ENCODE measurements at places on chromosomes 6 and 20. TPM values are rescaled to one million over a fixed set of nuclear protein-coding genes. Genes with fewer than 3 reads are reported as not detected.

Gene FHL5
- total RNA-seq = 10.1 TPM

Gene CARMIL1
- 24.7 TPM for total RNA-seq

Gene GPR6
- not detected for total RNA-seq

Gene SLC35F1
- total RNA-seq = 0.78 TPM

Gene ZNF311
- total RNA-seq = 1.7 TPM

Gene BPI
- total RNA-seq = 0.22 TPM

Gene GTF3C6
- total RNA-seq = 49.8 TPM

Gene MATN4
- total RNA-seq = not detected

Gene ZC3H12D
- 0.78 TPM for total RNA-seq

Gene ECT2L
- total RNA-seq = 0.13 TPM

Gene FAM135A
- 22.6 TPM for total RNA-seq

Gene LST1
- total RNA-seq = not detected

Gene TREM1
- 0.63 TPM for total RNA-seq

Gene DLGAP4
- 32.2 TPM for total RNA-seq

GRCh38 chr6:3410385-3411360 is 46.2 kb downstream of the SLC22A23 start:
- peak; percentile 35 for DNase-seq

DNA sequence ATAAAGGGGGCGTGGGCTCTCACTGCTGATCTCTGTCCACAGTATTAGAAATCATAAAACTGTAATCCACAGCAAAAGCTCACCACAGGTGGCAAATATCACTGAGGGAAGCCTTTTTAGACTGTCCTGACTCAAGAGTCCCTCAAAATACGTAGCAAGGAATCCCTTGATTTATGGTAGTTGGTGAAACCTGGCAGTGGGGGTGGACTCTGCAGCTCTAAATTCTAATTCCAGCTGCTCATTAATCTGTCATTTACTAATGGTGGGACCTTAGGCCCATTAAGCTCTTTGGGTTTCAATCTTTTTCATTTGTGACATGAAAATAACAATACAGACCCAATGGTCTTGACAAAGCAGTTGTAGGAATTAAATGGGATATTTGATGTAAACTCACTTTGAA is 32.3 kb downstream of the GMDS start:
- no peak for DNase-seq

GRCh38 chr6:137097057-137097456 is 52.3 kb upstream of the IL20RA start:
- DNase-seq = no peak

DNA sequence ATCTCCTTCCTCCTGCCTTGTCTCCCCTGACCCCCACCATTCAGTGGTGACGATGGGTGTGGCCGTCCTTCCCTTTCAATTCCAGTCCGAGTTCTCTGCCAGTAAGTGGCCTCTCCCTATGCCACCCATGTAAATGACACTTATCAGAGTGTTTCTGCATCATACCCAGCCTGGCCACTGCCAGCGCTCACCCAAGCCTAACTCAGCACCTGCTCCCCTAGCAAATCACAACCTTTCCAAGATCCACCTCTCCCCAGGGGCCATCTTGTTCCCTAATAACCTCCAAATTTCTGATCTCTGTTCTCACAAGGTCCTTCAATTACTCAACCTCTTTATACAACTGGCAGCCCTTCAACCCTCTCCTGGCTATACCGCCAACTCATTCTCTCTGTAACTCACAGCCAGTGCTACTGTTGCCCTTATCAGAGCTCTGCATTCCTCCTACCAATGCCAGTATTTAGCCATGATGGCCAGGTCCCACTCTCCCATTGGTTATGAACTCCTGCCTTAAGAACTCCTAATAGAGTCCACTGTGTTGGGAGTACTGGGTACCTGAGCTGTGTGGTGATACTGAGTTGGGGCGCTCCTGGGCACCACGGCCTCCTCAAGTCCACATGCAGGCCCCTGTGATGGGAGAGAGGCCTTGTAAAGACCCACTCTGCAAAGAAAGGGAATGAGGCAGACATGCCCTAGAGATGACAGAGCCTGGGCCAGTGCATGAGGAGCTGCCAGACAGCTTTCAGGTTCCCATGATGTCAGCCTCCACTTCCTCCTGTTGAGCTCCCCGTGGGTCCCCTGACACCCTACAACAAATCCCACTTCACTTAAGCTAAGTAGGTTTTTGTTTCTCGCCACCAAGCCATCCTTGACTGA is 187.4 kb upstream of the RREB1 start:
- no peak for DNase-seq

DNA sequence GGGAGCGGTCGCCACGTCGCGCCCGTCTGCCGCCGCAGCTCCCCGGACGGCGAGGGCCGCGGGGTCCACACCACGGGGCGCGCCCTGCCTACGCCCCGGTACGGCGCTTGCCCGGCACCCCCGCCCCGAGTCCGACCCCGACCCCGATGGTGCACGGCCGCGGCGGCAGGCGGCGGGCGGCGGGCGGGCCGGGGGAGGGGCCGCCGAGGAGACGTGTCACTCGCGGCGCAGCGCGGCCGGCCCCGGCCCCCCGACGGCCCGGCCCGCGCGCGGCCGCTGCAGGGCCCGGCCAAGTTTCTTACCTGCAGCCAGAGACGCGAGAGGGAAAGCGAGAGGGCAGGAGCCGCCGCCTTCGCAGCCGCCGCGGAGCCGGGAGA is 328 bp downstream of the RRBP1 start:
- no peak for DNase-seq

GRCh38 chr20:51195419-51195901 is 172.6 kb upstream of the KCNG1 start:
- DNase-seq = no peak

DNA sequence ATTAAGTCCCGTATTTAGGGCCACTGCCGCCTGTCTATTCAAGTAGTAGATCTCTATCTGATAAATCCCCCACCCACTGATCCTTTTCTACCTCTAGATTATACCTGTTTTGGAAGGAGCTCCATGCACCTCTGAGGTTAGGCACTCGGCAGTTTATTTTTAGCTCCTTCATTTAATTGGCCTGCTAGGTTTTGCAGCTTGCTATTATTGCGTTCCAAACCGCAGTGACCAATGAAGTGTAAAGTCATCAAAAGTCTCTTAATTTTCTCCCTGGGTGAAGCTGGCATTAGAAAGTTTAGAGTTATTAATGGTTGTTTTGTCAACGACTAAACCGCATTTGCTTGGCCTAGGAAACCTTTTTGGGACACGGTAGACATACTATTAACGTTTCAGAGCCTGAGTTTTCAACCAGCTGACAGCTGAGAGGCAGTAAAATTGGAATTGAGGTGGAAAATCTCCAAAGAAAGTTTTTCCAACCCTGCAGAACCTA is 60.0 kb downstream of the RFPL4B start:
- no peak for DNase-seq

- DNase-seq = no peak
Observed at GRCh38 chr6:41222045-41222444, 6.1 kb upstream of the TREML4 start.

- no peak for DNase-seq
Observed at GRCh38 chr6:27334141-27334540, 22.1 kb upstream of the POM121L2 start.

GRCh38 chr6:134307870-134308269 is 10.0 kb downstream of the SGK1 start:
- no peak for DNase-seq

DNA sequence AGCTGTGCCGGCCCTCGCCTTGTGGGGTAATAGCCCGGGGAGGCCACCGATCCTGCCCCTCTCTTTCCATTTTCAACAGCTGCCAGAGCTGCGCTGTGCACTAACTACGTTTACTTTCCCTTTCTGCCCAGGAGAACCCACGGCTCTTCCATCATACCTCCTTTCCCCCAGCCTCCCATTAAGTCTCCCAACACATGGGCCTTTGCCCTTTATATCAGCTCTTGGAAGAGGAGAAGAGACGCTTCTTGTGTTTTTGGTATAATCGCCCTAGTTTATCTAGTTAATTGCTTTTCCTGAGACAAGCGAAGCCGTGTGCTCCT is 637 bp downstream of the UBR2 start:
- DNase-seq = no peak

- no peak for DNase-seq
Observed at GRCh38 chr6:127956260-127956888, 55.5 kb upstream of the THEMIS start.

- no peak for DNase-seq
Observed at GRCh38 chr20:21569586-21569985, 55.7 kb upstream of the NKX2-2 start.

DNA sequence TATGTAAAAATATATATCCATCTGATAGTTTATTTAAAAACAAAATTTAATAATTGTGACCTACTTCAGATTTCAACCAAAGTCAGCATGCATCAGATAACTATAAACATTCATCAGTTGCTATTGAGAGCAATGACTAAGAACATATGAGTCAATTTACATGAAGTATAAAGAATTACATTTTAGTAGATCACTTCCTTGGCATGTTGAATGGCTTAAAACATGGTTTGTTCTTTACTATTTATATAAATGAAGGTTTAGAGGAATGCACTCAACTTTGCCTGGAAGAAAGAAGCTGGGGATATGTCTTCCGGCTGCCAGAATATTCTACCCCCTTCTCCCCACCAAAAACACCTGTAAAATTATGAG is 6.4 kb upstream of the FAM217A start:
- no peak for DNase-seq

- DNase-seq = no peak
Observed at GRCh38 chr6:102793752-102794151, 1400.2 kb downstream of the GRIK2 start.

DNA sequence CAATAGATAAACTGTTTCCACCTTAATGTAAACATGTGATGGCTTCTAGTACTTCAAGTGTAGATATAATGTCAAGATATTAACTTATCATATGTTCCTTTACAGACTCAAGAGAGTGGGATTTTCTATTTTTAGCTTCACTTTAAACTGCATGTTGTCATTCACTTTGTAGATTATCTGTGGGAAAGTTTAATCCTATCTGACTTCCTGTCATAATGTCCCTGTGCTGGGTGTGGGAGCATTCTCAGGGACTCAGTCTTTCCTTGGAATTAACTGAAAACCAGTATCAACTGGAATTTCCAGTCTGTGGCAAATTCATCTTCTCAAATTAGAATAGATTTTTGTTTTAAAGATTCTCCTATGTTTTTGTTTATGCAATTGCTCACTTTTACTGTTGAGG is 226.1 kb upstream of the FERMT1 start:
- no peak for DNase-seq

- peak; percentile 12 for DNase-seq
Observed at GRCh38 chr6:96836631-96837080, 621 bp downstream of the GPR63 start.

- DNase-seq = no peak
Observed at GRCh38 chr6:152952045-152952444, 30.8 kb downstream of the FBXO5 start.

DNA sequence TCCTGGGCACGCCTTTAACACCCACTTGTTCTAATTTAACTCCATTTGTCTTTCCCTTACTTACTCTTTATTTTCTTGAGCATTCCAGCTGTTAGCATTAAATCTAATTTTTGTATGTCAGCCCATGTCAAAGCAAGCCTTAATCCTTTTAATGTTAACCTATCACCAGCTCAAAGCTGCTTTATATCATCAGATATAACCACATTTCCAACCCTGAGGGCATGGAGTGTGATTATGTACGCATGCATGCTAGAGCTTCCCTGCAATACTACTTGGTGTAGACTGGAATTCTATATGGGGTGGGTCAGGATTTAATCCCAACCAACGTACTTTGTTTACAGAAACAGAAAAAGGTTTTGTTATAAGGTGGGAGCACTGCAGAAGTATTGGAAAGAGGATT is 139.4 kb upstream of the HMGN3 start:
- DNase-seq = no peak

DNA sequence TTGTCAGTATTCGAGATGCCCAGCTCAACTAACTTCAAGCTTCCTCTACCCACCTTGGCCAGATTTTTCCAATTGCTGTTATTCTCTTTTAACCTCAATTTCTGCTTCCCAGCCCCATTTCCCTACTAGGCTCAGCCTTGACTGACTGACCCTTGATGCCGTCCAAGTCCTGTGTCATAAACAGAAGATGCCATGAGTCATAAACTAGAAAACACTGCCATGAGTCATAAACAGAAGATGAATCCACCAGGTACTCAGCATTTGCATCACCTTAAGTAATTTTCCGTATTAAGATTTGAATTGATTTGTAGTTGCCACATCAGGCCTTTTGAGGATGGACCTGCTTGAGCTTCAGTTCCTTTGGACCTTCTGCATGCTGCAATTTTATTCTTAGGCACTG is 123.8 kb downstream of the FAM83B start:
- no peak for DNase-seq

- no peak for DNase-seq
Observed at GRCh38 chr20:58808271-58809046, 42.2 kb downstream of the GNAS-AS1 start.

DNA sequence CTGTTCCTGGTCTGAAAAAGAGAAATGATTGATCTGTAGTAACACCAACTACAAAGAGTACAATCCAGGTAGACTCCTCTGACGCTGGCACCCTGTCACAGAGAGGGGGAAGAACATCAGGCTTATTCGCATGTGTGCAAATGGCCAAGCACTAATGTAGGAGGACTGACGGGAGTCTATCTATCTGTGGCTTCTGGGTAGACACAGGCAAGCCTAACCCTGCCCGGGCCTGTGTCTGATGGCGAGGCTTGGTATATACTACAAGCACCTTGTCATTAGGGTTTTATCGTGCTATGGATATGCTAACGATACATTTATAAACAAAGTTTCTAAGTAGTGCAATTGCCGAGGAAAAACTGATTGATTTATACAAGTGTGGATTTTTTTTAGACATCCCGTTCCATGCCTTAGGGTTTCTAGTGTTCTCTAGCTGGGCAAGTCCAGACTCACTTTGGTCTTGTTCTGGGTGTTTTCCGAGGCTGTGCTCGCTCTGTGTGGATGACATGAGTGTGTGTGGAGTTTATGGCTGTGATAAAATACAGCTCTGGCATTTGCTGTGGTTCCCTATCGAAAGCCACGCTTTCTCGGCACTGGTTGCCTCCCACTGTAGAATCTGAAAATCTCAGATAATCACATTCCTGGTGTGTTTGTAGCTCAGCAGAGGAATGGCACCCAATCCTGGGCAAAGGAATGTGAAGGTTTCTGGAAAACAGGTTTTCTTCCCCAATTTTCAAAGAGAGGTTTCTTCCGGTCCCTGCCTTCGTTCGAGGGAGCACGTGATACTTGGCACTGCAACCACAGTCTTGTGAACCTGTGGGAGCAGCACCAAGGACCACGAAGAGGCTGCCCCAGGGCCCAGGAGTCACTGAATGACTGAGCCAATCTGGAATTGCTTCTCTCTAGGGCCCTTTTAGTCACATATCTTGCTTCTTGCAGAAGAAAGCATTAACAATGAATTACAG is 67.5 kb upstream of the EDN1 start:
- DNase-seq = no peak

- no peak for DNase-seq
Observed at GRCh38 chr6:67971812-67972211, 663.3 kb upstream of the ADGRB3 start.

- DNase-seq = no peak
Observed at GRCh38 chr6:143176090-143177021, 115.7 kb downstream of the AIG1 start.

DNA sequence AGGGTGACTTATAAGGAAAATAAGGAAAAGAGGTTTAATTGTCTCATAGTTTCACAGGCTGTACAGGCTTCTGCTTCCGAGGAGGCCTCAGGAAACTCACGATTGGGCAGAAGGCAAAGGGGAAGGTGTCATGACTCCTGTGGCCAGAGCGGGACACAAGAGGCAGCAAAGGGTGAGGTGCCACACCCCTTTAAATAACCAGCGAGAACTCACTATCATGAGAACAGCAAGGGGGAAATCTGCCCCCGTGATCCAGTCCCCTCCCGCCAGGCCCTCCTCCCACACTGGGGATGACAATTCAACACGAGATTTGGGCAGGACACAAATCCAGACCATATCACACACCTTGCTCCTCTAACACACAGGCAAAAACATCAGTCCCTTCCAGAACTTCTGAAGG is 254.0 kb downstream of the DLL1 start:
- DNase-seq = no peak
